HFFc6 (cell line): ENCODE measurements at places on chromosomes 11 and 22.
A peak's percentile ranks its signal among the peaks of the same experiment; 100 is the strongest.

DNA sequence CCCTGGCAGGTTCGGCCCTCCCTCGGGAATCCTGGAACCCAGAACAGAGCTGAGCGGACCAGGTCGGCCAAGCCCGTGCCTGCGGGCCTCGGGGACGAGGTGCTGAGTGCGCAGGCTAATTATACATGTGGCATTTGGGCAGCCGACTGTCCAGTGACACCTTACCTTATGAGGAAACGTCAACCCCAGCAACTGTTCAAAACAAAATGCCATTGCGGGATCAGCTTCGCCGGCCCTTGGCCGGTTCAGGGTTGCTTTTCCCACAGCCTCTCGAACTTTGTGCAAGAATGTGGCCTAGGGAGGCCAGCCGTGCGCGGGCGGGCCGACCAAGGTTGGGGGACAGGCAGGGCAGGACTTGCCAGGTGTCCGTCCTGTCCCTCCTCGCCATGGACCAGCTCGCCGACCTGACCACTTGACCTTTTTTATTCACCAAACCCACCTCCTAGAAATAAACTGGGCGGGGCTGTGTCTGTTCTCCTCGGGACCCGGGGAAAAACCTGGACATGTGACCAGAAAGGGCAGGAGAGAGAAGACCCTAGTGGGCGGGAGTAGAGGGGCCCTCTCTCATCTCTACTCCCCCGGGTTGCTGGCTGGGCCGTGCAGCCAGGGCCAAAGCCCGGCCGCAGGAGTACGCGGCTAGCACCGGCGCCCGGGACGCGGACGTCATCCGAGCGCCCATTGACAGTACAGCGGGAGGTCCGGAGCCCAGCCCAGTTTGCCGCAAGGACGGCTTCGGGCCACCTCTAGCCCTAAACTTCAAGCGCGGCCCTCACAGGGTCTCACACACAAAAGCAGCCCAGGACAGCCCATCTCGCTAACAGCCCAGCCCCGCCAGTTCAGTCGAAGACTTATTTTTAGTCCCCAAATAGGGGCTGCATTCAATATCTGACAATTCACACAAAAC lies 134.3 kb upstream of the C11orf58 start:
- DNase-seq, result no peak

GRCh38 chr22:20009018-20009491 lies 7.6 kb downstream of the ARVCF start:
- no peak for DNase-seq

- no peak for DNase-seq
These were observed at the start of gene MRGPRD for GRCh38 chr11:68980776-68981065. MRGPRD (minus strand) TSS chr11:68980986; CDS start chr11:68980986, 0 bp downstream.

DNA sequence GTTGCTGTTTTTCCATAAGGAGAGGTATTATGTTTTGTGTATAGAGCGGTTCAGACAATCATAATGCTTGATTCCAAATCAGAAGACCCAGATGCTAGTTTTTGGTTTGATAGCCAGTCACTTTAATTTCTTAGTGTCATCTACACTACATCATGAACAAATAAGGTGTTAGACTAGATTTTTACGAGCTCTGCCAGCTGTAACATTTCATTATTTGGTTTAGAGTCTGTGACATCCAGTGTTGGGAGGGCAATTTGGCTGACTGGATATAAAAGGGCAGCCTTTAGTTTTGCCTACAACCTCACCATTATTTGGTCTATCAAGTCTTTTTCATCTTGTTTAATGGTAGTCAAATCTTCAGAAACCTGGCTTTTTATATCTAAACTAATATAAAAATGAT lies 30.2 kb upstream of the FBXO3 start:
- DNase-seq, result no peak

- no peak for DNase-seq
These were observed 13.6 kb upstream of the NUP50 start for GRCh38 chr22:45150139-45150538.

- DNase-seq, result peak; percentile 69
These were observed 1.1 kb upstream of the PLXNB2 start for GRCh38 chr22:50308597-50308935.

GRCh38 chr11:48184452-48184851 lies 32.2 kb upstream of the OR4B1 start:
- DNase-seq, result no peak

DNA sequence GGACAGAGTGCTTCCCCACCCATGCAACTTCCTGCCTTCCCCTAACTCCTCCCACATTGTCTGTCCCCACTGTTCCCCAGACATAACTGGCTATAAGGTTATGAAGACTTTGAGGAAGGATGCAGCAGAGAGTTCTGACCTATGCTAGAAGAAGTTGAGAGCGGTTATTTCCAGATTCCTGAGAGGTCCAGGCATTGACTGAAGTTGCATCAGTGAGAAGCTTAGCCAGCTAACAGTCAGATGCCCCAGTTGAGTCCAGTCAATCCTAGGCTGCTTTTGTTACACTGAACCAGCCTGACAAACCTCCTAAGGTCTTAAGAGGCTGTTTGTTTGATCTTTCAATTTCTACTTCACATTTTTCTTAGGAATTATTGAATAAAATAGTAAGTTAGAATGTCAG lies 937.9 kb upstream of the CCDC90B start:
- no peak for DNase-seq

GRCh38 chr11:65411681-65412070 lies 10.9 kb upstream of the NEAT1 start:
- DNase-seq, result no peak

- peak; percentile 10 for DNase-seq
These were observed 158.4 kb downstream of the ATG16L2 start for GRCh38 chr11:72972496-72973128.

DNA sequence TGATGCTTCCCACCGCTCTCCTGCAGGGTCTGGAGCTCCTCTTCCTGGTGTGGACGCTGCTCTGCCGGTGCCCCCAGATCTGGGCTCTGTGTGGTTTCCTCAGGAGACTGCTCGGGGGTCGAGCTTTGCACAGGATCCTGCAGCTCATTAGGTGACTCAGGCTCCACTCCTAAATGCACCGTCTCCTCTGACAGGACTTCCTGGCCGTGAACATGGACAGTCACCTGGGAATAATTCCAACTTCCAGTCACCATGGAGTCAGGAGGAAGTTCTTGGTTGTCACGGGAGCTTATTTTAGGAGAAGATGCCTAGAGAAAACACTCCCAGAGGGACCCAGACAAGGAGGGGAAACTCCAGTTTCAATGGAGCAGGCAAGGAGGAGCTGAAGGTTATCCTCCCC lies 11.9 kb downstream of the ZNF202 start:
- peak; percentile 64 for DNase-seq

DNA sequence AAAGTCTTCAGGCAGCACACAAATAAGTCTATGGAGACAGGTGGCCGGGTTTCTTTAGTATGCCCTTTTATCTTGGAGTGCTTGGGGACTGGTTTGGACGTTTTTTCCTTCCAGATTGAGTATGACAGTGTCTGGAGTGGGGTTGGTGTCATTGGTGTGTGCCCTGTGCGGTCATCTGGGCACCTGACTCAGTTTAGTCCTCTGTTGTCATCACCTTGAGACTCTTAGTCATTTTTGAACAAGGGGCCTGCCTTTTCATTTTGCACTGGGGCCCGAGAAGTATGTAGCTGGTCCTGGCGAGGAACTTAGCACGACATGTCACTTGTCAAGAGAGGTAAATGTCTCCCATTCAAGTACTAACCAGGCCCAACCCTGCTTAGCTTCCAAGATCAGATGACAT lies 27.2 kb upstream of the MYO18B start:
- DNase-seq, result no peak
